ENCODE measurements at places on chromosomes 16 and 17.

- DNase-seq, result no peak
Observed at GRCh38 chr16:72474501-72475123, 302.7 kb upstream of the PMFBP1 start.

- no peak for DNase-seq
Observed at GRCh38 chr17:57403236-57403635, 146.9 kb downstream of the MSI2 start.

- no peak for DNase-seq
Observed at GRCh38 chr17:50507871-50508572, at the start of gene MYCBPAP. TSS of gene MYCBPAP (plus strand) at chr17:50508439. CDS start at chr17:50508675, 236 bp downstream.

DNA sequence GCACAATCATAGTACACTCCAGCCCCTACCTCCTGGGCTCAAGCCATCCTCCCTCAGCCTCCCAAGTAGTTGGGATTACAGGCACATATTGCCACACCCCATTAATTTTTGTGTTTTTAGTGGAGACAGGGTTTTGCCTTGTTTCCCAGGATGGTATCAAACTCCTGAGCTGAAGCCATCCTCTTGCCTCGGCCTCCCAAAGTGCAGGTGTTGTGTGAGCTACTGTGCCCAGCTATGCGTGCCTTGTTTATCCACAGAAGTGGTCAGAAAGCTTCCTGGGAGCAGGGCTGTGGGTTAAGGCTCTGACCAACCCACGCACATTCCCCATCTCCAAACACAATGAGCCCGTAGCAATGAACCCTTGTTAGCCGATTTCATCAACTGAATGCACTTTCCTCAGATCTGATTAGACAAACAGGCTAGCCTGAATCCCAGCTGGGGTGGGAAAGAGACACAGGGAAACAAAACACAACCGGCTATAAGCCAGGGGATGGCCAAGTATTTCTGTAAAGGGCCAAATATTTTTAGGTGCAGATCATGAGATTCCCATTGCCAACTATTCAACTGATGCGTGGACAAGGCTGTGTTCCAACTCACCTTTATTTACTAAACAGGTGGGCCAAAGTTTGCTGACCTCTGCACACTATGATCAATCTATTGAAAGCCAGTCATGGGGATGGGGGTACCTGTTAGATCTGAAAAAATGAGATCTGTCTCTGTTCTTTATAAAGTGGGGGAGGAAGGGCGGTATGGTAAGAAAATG, 193.6 kb downstream of the CPPED1 start:
- no peak for DNase-seq

DNA sequence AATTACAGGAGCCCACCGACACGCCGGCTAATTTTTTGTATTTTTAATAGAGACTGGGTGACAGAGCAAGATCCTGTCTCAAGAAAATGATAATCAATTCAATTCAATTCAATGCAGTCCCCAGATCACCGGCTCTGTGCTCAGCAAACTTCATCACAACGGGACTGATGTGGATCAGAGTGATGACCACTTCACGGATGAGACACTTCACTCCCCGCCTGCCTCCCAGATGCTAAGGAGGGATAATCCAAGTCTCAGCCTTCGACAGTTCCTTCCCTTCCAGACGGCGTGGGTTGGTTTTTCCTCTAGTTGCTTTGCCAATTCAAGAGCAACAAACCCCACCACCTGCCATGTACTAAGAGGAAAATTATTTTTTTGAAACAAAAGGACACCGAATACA, 93.8 kb downstream of the ZDHHC7 start:
- DNase-seq, result no peak

- DNase-seq, result peak; percentile 36
Observed at GRCh38 chr16:30122604-30123160, 338 bp downstream of the MAPK3 start.

- DNase-seq, result peak; percentile 68
Observed at GRCh38 chr16:569445-570254, at the start of gene PIGQ. TSS of gene PIGQ (plus strand) at chr16:569968. CDS start at chr16:574075, 4,107 bp downstream.

GRCh38 chr16:17389384-17389783, 81.4 kb downstream of the XYLT1 start:
- DNase-seq, result no peak

- no peak for DNase-seq
Observed at GRCh38 chr17:74012465-74012864, 191.0 kb upstream of the RPL38 start.

DNA sequence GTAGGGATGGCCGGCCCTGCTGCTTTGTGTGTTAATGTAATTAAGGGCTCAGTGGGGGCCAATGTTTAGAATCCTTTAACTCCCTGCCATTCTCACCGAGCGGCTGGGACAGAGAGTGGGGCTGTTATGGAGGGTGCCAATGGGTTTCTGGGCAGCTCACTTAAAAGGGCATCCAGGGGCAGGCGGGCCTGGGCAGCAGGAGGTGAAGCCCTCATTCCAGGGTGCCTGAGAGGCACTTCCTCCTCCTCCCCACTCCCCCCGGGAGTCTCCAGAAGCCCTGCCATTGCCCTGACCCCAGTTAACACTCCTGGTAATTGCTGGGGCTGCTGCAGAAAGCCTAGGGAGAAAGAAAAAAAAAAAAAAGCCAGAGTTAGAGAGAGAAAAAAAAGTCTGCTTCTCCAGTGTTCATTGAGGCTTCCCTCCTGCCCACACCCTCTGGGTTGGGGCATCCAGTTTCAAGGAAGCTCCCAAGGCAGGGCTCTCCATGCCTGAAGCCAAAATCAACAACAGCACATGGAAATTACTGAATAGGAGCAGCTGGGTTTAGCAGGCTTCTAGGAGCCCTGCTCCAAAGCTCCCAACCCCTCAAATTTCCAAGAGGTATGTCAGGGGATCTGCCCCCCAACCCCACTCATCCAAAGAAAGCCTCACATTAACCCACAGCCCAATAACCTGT, 28.0 kb downstream of the CUEDC1 start:
- DNase-seq, result no peak

GRCh38 chr17:29642171-29642611, 19.5 kb upstream of the CORO6 start:
- DNase-seq, result no peak

DNA sequence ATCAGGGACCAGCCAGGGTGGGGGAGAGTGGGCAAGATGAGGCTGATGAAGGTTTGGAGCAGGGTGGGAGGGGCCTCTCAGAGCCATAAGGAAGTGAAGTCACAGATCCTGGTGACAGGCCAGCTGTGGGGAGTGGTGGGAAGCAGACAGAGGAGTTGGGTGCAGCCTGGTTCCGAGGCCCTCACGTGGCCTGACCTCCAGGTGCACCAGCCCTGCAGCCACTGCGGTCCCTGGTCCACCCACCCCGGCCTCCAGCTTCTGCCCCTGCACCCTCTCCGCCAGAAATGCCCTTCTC, 3.9 kb upstream of the ZFPM1 start:
- DNase-seq, result no peak

DNA sequence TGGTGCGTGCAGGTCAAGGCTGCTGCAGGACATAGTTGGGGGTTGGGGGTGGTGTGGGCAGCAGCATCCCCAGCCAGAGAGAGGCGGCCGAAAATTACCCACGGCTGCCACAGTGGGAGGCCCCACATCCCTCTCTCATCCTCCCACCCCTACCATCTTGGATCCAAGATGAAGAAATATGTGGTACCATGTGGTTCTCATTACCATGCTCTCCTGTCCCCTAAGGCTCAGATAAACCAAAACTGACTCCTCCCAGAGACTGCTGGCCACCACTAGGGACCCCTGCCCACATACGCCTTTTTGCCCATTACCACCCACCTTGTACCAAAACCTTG, 120.4 kb downstream of the HIC1 start:
- DNase-seq, result no peak
